Stimulated activated CD4-positive, alpha-beta T cell treated with anti-CD3 and anti-CD28 coated beads, TNF-alpha, amount 100 ng/mL, for 4 hours (primary cell): ENCODE measurements at places on chromosomes 1 and 21.

GRCh38 chr1:201933840-201934430, 12.4 kb downstream of the LMOD1 start:
- no peak for DNase-seq

DNA sequence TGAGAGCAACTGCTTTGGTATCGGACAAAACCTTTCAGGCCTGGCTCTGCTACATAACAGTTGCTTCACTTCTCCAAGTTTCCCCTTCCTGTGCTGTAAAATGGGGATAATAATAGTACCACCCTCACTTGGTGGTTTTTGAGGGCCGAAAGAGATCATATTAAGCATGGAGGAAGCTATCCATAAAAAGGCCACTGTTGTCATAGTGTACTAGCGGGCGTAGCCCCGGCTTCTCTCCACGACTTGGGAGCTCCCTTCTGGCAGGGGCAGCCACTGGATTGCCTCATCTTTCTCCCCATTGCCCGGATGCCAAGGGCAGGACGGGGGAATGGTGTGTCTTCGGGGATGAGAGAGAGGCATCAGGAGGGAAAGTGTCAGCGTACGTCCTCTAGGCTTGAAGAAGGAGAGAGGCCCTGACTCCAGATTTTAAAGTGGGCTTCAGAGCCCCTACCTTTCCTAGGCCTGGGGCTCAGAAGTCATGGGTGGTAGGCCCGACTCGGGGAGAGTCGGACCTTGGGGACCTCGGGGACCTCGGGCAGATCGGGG, 548 bp upstream of the MFSD2A start:
- DNase-seq: no peak

DNA sequence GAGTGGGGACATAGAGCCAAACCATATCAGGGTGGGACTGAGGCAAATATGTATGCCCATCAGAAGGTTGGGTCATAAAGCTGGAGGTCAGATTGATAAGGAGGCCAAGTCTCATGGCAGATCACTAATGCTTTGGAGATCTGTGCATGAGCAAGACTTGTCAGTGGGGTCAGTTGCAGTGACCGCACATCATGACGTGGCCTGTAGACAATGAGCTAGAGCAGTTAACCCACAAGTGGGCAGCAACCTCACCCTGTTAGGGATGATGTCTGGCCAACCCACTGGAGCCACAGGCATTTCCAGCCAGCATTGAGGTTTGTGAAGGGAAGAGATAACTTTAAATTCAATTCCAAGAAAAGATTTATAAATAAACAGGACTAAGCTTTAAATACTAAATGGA, 66.7 kb downstream of the XCL1 start:
- DNase-seq: no peak

GRCh38 chr1:119318466-119319309, 49.9 kb upstream of the HAO2 start:
- no peak for DNase-seq

DNA sequence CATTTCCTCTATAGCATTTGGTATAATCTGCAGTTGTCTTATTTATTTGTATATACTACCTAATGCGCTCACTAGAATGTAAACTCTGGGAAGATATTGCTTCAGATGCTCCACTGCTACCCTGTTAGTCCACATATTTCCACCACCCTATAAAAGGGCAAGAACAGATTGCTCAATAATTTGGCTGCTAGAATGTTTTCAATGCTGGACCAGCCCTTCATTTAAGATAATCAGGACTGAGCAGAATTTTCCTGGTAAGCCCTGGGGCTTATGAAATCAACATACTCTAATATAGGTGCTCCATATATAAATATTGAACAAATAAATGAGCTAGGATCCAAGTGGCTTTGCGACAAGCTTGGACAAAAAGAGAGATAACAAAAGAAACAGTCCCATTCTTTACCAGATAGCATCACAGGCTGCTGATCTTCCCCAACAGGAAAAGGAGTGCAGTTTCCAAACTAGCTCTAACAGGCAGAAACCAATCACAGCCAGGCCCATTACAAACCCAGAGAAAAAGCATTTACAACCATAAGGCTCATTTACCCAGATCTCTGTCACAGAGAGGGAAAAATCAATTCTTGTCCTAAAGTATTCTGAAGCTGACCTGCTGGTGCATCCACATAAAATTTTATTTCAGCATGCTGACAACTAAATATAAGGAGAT, 8.3 kb downstream of the BCAR3 start:
- no peak for DNase-seq

DNA sequence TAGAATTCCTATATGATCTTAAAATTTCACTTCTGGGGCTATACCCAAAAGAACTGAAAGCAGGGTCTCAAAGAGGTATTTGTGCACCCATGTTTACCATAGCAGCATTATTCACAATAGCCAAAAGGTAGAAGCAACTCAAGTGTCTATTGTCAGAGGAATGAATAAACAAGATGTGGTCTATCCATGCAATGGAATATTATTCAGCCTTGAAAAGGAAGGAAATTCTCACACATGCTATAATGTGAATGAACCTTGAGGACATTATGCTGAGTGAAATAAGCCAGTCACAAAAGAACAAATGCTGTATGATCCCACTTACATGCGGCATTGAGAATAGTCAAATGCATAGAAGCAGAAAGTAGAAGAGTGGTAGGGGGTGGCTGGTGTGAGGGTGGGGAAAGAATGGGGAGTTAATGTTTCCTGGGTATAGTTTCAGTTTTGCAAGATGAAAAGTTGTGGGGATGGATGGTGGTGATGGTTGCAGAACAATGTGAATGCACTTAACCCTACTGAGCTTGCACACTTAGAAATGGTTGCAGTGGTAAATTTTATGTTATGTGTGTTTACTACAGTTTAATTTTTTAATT, 122.4 kb downstream of the TOMM20 start:
- DNase-seq: no peak
